ENCODE measurements at places on chromosomes 3 and 15. TPM values are rescaled to one million over a fixed set of nuclear protein-coding genes. Genes with fewer than 3 reads are reported as not detected.

- DNase-seq, result no peak
Measured at GRCh38 chr3:146783446-146783845, 178.3 kb upstream of the PLSCR5 start.

- DNase-seq, result no peak
Measured at GRCh38 chr3:151290673-151291072, 12.3 kb upstream of the P2RY14 start.

DNA sequence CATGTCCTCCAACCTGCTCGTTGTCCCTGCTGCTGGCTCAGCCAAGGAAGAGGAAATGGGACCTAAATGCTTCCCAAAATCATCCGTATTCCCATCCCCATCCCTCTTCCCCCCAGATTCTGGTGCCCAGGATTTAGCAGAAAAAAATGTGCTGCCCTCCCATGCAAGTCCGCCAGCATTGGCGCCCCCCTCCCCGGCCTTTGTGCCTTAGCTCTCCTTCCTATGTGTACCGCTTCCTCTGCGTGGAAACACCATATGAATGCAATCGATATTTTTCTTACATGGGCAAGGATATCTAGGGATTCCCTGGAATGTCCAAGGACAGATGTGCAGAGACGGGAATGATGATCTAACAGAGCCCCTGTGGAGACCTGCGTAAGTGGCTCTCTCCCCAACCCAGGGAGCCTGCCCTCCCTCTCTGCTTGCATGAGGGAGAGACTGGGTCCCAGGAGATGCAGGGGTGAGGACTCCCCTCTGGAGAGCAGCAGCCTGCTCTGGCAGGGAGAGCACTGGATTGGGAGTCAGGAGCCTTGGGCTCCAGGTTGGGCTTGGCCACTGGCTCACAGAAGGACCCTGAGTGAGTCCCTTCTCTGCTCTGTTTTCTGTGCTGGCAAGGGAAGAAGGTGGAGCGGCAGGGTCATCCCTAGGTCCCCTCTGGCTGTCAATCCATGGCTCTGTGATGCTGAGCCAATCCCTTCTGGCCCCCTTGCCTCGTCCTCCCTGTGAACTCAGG lies 227.2 kb downstream of the XXYLT1 start:
- no peak for DNase-seq

DNA sequence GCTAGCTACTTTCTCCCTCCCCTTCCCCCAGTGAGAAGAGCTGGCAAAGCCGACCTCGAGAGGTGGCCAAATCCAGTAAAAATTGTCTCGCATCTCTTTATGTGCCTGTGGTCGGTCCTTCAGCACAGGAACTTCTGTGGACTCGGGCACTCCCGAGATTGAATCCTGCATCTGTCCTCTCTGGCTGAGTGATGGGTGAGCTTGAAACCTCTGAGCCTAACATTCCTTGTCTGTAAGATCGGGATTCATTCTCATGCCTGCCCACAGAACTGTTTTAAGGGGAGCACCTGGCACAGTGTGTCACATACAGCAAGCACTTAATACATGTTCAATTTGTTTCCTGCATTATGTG lies 11.3 kb downstream of the CX3CR1 start:
- DNase-seq, result no peak

GRCh38 chr3:27596334-27596841 lies 112.2 kb upstream of the SLC4A7 start:
- no peak for DNase-seq

Gene GOLGA6B
- not detected for total RNA-seq

Gene FBXO40
- not detected for total RNA-seq
